ENCODE measurements at places on chromosomes 12 and 14.

- DNase-seq = peak; percentile 8
Observed at GRCh38 chr12:48104531-48104930, 1.3 kb downstream of the SENP1 start.

- no peak for DNase-seq
Observed at GRCh38 chr14:97489750-97490149, 692.6 kb downstream of the VRK1 start.

GRCh38 chr12:120432772-120433525 is 5.0 kb upstream of the COX6A1 start:
- no peak for DNase-seq

DNA sequence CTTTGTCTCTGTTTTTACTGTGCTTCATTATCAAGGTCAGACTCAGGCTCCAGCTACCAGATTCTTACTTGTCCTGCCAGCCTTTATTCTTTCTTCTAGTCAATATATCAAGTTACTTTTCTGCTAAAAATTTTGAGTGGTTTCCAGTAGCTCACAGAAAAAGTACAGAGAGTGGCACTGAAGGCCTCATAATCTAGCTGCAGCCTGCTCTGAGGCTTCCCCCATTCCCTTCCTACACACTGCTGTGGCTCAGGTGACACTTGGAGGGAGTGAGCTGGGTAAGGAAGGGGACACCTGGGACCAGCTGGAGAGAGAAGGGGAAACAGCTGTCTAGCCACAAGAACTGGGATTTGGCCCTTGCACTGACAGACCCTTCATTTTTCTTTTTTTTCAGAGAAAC is 25.4 kb downstream of the TTC6 start:
- DNase-seq = no peak

GRCh38 chr12:91139286-91139685 is 28.0 kb upstream of the LUM start:
- no peak for DNase-seq
